ENCODE measurements at places on chromosomes 16 and 17. TPM values are rescaled to one million over a fixed set of nuclear protein-coding genes. Genes with fewer than 3 reads are reported as not detected.
A peak's percentile ranks its signal among the peaks of the same experiment; 100 is the strongest.

DNA sequence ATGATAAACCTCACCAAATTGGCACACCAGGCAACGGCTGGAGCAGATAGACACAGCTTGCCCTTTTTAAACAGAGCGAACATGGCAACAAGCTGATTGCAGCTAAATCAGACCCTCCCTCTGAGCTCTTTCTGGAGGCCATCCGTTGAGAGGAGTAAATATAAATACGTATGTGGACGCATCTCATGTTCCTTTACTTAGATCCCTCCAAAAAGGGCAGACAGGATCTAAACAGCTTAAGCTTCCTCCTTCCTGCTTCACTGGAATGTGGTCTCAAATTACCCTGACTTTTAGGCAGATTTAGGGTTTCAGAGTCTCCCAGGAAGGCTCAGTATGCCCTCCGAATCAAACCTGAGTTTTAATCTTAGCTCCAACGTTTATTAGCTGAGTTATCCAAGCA, 204.7 kb upstream of the GOT2 start:
- no peak for DNase-seq

DNA sequence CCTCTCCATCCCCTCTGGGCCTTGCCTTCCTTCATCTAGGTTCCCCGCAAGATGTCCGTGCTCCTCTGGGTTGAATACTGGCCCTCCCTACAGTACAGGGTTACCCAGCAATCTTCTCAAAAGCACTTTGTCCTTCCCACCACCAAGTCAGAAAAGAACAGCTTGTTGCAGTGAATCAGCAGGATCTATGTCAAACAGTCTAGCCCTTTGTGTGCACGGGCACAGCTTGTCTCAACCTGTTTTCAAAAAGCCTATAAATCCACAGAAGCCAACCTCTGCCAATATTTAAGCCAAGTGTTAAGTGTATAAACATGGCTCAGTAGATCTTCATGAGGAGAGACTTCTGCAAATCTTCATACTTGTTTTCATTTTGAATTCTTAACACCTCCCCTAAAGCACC, 25.2 kb downstream of the C17orf67 start:
- peak; percentile 33 for DNase-seq

DNA sequence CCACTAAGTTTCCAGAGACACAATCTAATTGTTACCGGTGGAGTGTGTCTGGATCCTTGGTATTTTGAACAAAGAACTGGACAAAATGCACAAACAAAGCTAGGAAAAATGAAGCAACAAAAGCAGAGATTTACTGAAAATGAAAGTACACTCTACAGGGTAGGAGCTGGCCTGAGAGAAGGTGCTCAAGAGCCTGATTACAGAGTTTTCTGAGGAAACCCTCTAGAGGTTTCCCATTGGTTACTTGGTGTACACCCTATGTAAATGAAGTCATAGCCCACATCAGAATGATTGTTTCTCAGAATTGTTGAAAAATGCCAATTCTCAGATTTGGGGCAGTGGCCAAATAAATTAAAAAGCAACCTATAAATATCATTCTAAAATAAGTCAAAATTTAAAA, 436.4 kb downstream of the KCNJ18 start:
- DNase-seq: no peak

DNA sequence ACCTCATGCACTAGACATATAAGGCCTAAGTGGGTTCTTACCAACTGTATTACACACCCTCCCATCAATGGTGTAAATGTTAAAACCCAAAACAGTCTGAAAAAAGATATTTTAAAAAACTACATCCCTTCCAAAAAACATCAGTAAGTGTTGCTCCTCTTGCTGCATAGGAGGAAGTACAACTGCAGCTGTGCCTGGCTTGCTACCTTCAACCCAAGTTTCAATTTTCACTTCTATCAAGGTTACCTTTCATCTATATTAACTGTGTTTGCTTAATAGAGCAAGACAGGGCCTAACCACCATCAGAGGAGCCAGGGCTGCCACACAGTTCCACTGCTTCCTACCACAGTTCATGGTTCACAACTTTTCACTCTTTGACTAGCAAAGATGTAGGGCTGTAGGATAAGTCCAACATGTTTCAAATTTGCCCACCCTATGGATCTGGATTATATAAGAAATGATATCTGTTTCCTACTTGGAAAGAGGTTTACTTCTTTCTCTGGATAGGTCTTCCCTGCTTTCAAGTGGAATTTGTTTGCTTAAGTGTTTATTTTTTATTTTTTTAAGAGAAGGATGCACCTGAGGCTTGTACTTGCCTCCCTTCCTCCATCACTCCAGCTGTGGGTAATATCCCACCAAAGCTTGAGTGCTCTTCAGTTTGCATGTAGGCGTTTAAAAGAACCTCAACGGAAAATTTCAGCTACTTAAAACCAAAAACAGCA, 56.7 kb downstream of the GRB7 start:
- DNase-seq: peak; percentile 19

DNA sequence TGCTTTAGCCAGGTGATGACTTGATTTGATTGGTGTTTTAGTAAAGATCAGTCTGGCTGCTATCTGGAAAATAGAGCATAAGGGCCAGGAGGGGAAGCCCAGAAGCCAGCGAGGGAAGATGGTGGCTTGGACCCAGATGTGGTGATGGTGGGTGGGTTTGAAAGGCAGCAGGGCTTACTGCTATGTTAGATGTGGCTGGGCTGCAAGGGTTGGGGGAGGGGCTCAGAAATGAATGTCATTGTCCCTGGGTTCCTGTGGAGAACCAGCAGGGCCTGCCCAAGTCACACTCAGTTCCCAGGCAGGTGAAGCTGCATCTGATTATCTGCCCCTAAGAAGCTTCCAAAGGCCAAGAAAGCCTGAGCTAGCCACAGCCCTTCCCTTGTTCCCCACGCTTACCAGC, 71.7 kb upstream of the BRD7 start:
- no peak for DNase-seq

GRCh38 chr16:48912360-48912759, 302.4 kb upstream of the N4BP1 start:
- DNase-seq: no peak

- DNase-seq: no peak
These were observed 391.1 kb downstream of the KCNJ2 start for GRCh38 chr17:70560471-70560870.

The EZH1 gene
- total RNA-seq: 8.2 TPM

DNA sequence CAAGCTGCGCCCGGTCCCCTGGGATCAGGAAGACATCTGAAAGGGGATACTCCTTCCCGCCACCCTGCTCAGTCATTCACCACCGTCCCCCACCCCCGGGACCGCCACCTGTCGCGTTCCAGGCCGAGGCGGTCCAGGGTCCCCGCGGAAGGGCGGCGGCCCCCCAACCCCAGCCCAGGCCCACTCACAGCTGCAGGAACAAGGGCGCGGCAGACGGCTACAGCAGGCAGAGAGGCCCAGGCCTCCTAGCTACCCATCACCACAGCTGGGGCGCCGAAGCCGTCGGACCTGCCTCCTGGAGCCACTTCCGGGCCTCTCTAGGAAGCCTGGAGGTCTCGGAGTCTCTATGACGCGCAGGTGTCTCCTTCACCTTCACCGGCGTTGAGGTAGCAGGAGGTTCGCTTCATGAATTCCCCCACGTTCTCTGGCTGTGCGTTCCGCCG, at the start of gene SDR42E1:
SDR42E1 (minus strand) TSS at position 272 of the 443 bp plus-strand sequence. CDS start 10,612 bp downstream, outside the sequence.
- DNase-seq: peak; percentile 40

GRCh38 chr17:41133880-41134735, 6.2 kb downstream of the KRTAP4-6 start:
- no peak for DNase-seq

The ABCC3 gene
- total RNA-seq: 250 TPM

The TNP2 gene
- not detected for total RNA-seq

GRCh38 chr17:8223356-8224126, 13.2 kb upstream of the AURKB start:
- no peak for DNase-seq

The MSRB1 gene
- 9.6 TPM for total RNA-seq

The SCGB1C2 gene
- total RNA-seq: not detected

Data from renal cortical epithelial cell (primary cell).